Right kidney (tissue), 9 donors: ENCODE measurements at places on chromosomes 1 and 21.
A peak's percentile ranks its signal among the peaks of the same experiment; 100 is the strongest.

DNA sequence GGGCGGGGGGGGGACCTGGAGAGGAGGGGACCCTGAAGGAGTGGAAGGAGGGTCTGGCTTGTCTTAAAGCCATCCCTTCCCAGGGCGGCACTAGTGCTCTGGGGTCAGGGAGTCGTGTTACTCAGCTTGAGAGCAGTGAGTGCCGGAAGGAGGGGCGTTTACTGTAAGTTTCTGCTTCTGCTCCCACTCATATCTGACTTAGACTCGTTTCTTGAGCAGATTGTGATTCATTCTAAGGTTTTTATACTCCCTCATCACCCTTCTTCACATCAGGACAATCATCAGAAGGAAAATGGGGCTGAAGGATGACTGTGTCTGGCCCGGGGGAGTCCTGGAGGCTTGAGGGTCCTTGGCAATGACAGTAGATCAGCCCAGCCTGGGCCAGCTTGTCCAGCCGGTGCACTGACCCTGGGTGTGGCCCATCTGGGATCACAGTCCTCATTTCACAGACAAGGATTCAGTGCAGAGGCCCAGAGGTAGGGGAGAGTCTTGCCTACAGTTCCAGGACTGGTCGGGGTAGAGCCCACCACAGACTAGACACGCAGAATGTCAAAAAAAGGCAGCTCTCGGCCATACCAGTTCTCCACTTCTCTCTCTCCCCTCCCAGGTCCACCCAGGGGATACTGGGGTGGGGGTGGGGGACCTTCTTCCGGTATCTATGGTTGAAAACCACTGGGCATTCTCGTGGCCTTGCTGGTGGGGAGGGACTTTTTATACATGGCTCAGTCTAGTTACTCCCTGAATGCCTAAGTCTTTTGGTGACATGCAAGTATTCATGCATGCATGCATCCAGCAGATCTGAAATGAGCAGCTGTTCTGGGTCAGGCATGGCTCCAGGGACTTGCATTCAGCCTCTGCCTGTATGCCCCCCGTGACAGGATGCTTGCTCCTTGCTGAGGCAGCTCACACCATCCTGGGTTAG lies 5.1 kb downstream of the TNFRSF8 start:
- peak; percentile 28 for DNase-seq

DNA sequence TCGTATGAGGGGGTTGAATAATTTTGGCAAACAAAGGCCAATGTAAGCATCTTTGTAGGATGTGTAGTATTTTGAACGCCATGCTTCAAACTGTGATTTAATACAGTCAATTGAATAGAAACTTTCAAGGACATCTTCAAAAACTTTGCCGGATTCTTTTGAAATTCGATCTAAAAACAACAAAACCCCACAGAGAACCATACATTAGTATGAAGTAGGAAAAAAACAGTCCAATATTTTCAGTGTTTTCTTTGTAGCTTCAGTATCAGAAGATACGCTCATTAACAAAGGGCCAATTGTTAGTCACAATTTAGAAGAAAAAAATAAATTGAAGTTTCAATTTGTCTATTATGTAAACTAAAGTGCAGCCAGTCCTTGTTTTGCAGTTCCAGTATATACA lies 20.7 kb upstream of the SYNJ1 start:
- DNase-seq, result no peak

DNA sequence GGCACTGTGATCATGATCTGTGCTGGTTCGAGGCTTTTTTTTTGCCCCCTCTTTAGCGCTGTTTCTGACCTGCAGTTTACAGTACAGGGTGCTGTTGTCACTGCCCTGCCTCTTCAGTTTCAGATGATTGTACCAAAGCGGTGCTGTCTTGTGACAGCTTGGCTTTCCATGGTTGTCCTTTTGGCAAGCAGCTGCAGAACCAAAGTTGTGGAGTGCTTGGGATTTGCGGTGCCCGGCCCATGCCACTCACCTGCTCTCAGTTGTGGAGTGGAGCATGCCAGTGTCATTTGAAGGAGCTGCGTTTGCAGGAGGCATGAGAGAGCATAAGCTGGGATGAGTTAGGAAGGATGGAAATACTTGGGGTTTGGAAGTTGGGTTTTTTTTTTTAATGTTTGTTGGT lies 48.4 kb downstream of the DOP1B start:
- no peak for DNase-seq

- DNase-seq, result no peak
Measured at GRCh38 chr21:26043891-26044290, 126.7 kb downstream of the APP start.

DNA sequence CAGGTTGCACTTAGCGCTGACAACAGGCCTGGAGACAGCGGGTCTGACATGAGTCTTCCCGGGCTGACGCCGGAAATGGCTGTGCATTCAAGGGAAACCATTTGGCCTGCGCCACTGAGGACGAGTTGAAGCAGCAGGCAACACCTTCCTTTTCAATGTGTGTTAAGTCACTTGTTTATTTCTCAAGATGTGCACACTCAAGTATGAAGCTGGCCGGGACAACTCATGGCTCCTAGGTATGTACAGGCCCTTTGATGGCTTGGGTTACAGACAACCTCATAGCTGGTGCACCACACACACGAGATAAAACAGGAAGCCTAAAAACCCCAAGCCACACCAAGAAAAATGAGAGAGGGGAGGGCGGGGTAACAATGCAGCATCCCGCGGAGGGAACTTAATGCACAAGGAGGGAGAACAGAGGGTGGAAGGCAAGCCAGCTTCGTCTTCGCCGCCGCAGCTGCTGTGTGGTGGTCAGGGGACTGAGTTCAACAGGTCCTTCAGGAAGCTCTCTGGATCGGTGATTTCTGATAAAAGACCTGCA lies 118.0 kb upstream of the IFFO2 start:
- no peak for DNase-seq

DNA sequence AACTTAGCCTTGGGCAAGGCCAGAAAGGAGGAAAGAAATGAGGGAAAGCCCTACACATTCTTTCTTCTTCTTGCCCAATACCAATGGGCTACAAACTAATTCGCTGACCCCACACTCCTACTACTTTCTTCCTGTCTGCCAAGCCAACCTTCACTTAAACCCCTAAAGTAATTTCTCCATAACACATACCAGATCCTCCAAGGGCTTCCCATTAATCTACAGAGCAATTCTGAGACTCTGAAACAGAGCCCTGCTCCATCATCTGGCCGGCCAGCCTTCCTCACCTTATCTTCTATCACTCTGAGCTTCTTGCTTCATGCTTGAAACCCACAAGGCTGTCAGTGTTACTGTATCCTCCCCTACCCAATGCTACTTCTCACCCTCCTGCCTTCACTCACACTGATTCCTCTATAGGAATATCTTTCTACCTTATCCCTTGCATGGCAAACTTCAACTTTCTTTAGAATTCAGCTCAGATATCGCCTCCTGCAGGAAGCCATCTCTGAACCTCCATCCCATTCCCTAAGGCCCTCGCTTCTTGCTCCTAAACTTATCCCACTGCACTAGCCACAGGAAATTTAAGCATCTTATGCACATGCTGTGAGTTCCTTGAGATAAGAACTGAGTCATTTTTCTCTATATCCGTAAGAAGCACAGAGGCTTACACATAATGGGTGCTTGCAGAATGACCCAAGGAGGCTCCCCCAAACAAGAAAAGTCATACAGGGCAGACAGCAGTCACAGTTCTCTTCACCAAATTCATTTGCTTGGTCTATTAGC lies 81.9 kb downstream of the JAK1 start:
- no peak for DNase-seq

DNA sequence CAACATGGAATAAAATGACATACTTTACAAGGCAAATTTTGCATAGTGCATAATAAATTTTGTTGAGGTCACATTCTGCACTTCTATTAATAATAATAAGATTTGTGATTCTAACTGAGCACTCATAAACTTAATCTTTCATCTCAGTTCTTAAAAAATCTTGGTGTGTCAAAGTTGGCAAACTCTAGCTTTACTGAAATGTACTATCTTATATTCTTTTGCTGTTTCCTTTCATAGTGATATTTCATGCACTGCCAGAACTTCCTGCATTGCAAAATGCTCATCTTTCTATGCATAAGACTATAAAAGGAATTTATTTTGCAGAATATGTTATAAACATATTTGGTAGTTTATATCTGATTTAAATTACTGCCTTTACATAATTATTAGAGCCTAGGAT lies 797.6 kb downstream of the ADGRL2 start:
- no peak for DNase-seq

- no peak for DNase-seq
Measured at GRCh38 chr1:109438798-109439297, 12.6 kb upstream of the PSMA5 start.

- DNase-seq, result no peak
Measured at GRCh38 chr1:167880580-167881021, 33.3 kb downstream of the ADCY10 start.

GRCh38 chr1:7891804-7892203 lies 38.9 kb upstream of the UTS2 start:
- DNase-seq, result no peak

DNA sequence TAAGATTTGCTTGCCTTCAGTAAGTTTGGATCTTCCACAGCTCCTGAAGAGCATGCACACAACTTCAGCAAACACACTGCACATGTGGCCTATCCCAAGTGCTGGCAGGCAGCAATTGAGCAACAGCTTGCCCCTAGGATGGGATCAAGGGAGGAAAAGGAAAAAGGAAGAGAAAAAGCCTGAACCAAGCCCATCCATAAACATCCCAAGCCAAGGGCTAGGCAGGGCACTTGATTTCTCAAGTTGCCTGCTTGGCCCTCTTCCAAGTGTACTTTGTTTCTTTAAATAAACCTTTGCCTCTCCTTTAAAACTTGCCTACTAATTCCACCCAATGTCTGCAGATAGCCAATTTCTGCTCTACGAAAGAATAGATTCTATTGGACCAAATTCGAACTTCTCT lies 49.0 kb upstream of the OLFM3 start:
- no peak for DNase-seq

- no peak for DNase-seq
Measured at GRCh38 chr1:62138029-62138428, 56.6 kb upstream of the L1TD1 start.

- DNase-seq, result peak; percentile 59
Measured at GRCh38 chr1:201385299-201385891, 7.9 kb upstream of the TNNT2 start.

GRCh38 chr1:31746687-31747086 lies 17.5 kb downstream of the ADGRB2 start:
- no peak for DNase-seq

- no peak for DNase-seq
Measured at GRCh38 chr1:91753878-91754277, 132.1 kb downstream of the TGFBR3 start.

DNA sequence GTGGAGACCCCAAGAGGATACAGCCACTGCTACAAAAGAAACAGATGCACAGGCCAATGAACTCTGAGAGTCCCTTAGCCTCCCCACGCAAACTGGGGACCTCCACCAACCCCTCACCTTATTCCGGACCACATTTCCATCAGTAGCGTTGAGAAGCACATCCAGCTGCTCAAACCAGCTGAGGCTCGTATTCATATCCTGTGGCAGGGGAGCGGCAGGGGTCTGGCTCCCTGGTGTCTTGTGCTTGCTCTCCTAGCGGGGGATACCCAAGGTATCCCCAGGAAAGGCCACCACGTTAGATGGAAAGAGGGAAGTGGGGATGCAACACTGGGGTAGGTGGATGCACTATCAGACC lies 481 bp downstream of the CCDC163 start:
- no peak for DNase-seq

GRCh38 chr21:34187935-34188334 lies 114.6 kb downstream of the MRPS6 start:
- DNase-seq, result no peak

DNA sequence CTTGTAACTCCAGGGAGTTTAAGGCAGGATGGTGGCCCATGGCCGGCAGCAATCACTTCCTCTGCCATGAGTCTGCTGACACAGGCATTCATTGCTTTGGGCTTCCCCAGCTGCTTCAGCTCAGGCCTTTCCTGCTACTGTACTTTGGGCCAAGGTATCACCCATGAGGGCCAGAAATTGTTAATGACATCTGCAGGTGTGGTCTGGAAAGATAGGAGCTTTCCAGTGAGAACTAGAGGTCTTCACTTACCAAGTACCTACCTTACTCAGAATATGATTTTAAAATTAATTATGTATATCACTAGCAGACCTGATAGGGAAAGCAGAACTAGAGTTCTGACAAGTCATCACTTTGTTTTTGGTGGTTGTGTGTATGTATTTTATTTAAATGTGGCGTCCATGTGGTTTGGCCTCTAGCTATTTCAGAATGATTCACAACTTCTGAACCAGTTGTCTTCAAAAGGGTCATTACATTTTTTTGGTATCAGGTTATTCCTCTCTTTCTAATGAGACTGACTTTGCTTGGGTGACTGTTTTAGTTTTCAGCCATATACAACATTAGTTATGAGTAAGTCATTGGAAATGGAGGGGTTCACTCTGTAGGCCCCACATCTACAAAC lies 2.7 kb downstream of the RGL1 start:
- DNase-seq, result no peak

DNA sequence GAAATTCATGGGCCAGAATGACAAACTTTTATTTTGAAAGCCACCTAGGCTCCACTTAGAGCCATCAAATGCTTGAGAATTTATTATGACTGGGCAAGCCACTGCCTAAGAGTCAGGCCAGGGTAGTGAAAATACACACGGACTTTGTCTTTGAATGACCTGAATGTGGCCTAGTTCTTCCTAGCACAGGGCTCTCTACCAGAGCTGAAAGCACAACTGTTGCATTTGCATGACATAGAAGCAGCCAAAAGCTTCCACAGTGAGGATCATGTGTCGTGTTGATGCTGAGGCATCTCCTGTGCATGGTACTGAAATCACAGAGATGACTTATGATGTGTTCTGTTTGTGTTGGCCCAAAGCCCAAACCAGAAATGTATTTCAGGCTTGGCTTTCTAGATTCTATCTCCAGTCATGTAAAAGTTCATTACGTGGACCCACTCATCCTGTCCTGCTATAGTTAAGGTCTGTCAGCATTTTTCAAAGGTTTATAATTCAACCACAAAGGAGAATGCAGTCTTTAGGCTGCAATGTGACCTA lies 164.0 kb upstream of the UBE2U start:
- DNase-seq, result peak; percentile 29

GRCh38 chr1:227185291-227185690 lies 133.0 kb downstream of the CDC42BPA start:
- no peak for DNase-seq

DNA sequence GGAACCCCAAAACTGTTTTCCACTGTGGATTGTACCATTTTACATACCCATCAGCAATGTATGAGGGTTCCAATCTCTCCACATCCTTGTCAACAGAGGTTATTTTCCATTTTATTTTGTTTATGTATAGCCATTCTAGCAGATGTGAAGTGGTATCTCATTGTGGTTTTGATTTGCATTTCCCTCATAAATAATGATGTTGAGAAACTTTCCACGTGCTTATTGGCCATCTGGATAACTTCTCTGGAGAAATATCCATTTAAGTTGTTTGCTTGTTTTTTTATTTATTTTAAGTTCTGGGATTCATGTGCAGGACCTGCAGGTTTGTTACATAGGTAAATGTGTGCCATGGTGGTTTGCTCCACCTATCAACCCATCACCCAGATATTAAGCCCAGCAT lies 280.2 kb upstream of the USP25 start:
- DNase-seq, result no peak

- no peak for DNase-seq
Measured at GRCh38 chr1:15459771-15460707, 3.5 kb downstream of the CELA2A start.

- DNase-seq, result no peak
Measured at GRCh38 chr21:29105218-29105617, 25.2 kb upstream of the MAP3K7CL start.

GRCh38 chr1:179105393-179105792 lies 23.5 kb downstream of the TOR3A start:
- no peak for DNase-seq
